Activated CD4-positive, CD25-positive, alpha-beta regulatory T cell treated with anti-CD3 and anti-CD28 coated beads, Interleukin-2, amount 50 U/mL, for 72 hours (primary cell): ENCODE measurements at places on chromosomes 2 and 18.

GRCh38 chr18:9916808-9917207, 3.0 kb downstream of the VAPA start:
- DNase-seq = no peak

- no peak for DNase-seq
Measured at GRCh38 chr18:61694236-61694635, 198.6 kb downstream of the RNF152 start.

DNA sequence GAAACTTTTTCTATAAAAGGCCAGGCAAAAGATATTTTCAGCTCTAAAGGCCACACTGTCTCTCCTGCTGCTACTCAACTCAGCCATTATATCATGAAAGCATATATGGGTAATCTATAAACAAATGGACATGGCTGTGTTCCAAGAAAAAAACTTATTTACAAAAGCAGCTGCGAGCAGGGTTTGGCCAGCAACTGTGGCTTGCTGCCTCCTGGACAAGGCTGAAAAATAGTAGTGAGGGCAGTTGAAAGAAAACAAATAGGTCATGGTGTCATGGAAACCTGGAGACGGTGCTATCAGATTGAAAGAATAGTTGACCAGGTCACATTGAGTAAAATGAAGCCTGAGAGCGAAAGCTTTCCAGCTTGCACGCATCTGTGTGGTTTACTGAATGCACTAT, 89.2 kb upstream of the LRATD1 start:
- DNase-seq = no peak

DNA sequence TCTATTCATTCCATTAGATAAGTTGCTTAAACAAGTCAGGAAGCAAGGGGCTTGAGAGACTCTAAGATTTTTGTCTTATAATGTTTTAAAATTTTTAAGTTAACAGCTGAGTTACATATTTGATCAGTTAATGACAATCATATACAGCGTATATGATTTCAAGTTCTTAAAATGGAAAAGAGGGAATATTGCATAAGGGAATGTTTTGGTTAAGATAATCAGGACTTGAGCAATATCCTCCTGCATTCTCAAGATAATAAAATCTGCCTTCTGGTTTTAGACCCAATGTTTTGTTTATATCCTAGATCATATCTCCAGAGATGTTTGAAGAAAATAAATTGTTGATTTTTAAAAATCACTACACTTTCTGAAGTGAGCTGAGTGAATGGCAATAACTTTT, 13.4 kb upstream of the DYNC1I2 start:
- no peak for DNase-seq

GRCh38 chr2:171822525-171823322, 71.3 kb downstream of the SLC25A12 start:
- DNase-seq = no peak

GRCh38 chr2:190407662-190408537, at the start of gene MFSD6:
Gene MFSD6 (plus strand): TSS chr2:190408355. CDS start chr2:190436030, 27,675 bp downstream.
- peak; percentile 73 for DNase-seq

DNA sequence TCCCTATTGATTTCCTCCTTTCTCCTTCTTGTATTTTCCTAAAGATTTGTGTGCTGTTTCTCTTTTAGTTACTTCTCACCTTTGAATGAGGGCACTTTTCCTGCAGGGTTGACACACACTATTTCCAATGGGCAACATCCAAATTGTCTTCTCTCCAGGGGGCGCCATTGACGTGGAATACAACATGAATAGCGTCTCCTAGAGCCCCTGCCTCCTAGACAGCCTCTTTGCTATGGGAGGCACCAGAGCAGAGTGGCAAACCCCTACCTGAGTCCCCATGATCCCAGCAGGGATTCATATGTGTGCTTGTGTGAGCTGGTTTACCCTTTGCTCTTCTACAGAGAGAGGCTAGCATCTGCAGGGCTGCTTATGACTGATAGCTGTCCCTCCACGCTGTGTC, 61.3 kb upstream of the ITSN2 start:
- DNase-seq = peak; percentile 42

GRCh38 chr2:219401606-219402005, 13.9 kb upstream of the DNPEP start:
- DNase-seq = no peak

GRCh38 chr2:217832115-217832514, 170.7 kb downstream of the TNS1 start:
- no peak for DNase-seq

GRCh38 chr2:100767224-100767653, 52.7 kb upstream of the NPAS2 start:
- no peak for DNase-seq

- DNase-seq = no peak
Measured at GRCh38 chr2:28670856-28671255, 80.8 kb upstream of the PPP1CB start.

DNA sequence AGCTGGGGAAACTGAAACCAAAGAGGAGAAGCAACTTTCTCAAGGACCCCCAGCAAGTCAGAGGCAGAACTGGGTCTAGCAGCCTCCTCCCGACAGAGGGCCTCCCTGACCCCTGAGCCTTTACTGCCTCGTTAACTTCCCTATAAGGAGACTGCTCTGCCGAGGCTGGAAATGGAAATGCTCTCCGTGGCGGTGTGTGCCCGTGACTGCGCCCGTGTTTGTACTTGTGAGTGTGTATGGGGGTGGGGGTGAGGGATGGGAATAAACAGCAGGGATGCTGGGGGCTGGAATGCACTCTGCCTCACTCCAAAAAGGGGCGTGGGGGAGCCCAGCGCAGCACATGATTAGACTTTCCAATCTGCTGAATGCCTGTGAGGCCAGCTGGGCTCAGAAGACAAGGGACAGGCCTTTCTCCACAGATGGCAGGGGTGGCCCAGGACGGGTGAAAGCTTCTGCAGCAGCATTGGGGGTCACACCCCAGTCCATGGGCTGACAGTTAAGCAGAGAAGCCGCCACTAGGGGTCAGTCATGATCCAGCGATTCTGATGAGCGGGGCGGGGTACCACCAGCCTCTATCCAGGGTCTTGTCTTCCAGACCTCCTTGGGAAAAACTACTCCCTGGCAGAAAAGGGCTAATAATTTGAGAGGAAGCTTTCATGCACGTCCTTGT, 26.8 kb downstream of the MPHOSPH10 start:
- DNase-seq = peak; percentile 63

DNA sequence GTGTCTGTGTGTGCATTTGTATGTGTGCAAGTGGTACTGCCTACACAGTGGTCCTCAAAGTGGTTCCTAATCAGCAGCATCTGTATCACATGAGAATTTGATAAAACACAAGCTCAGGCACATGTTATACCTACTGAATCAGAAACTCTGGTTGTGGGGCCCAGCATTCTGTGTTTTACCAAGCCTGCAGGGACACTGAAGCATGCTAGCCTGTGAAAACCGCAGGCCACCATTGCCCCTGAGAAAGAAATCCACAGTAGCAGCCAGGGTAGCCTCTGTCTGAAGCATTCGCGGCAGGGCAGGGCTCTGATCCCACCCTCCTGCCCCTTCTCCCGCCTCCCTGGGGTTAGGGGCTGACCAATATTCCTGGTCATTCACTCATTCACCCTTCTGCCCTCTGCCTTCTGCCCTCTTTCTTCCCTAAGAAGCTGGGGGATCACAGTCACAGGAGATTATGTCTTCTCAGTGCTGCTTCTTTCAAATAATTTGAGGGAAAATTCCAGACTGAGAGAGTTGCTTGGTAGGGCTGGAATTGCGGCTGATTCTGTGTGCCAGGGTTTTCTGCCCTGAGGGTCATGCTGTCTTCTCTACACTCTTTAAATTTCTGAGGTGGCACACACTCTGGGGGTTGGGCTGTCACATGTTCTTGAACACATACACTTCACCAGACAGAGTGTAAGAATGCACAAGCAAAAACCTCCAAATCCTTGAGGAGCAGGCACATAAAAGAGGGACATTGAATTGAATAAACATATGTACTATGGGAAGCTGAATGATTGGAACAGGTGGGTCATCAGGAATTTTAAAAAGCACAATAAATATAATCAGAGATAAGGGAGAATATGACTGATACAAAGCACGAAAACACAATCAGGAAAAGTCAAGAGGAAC, 126.6 kb upstream of the SEC11C start:
- no peak for DNase-seq

GRCh38 chr2:113851640-113852039, 38.2 kb upstream of the ACTR3 start:
- no peak for DNase-seq

- DNase-seq = no peak
Measured at GRCh38 chr2:206520450-206520849, 77.1 kb downstream of the ADAM23 start.

GRCh38 chr2:100427627-100428258, 10.3 kb upstream of the CHST10 start:
- peak; percentile 52 for DNase-seq

DNA sequence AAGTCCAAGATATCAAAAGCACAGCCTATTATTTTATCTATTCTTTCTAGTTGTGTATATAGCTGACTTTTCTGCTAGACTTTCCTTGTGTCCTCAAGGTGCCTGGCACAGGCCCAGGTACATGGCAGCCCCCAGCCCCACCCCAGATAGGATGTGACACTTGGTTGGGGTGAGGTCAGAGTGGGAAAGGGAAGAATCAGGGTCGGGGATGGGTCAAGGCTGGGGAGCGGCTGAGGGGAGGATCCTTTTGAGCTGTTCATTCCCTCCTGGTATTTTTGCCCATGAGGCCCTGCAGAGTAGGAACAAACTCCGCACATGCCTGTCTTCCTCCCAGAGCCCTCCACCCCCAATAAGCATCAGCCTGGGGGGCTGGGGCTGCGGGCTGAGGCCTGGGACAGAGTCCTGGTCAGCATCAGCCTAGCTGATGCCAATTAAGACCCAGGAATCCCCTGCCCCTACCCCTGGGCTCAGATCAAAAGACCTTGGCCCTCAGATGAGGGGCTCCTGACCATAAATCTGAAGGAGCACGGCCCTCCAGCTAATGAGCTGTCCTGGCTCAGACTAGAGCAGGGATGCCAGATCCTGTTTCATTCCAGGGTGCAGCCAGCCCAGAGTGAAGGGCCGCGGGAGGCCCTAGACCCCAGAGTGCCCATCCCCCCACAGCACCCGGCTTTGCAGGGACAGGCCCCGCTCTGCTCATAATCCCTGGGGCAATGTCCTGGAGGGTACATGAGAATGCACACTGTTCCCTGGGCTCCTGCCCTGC, 85.3 kb downstream of the SDC1 start:
- DNase-seq = no peak

DNA sequence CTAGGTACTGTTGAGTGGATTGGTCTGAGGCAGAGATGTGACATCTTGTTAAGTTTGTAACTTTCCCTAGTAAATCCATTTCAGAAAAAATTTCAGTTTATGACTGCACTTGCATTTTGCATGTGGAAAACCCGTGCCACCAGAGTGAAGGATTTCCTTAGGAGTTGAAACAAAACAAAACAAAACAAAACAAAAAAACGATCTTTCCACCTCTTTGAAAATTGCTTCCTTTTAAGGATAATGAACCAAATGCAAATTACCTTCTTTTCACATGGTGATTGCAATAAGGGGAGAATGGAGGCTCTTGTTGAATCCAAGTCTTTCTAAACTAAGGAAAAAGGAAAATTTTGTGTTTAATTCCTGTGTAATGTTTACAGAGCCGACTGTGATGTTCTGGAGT, 43.2 kb downstream of the PHLPP1 start:
- no peak for DNase-seq

DNA sequence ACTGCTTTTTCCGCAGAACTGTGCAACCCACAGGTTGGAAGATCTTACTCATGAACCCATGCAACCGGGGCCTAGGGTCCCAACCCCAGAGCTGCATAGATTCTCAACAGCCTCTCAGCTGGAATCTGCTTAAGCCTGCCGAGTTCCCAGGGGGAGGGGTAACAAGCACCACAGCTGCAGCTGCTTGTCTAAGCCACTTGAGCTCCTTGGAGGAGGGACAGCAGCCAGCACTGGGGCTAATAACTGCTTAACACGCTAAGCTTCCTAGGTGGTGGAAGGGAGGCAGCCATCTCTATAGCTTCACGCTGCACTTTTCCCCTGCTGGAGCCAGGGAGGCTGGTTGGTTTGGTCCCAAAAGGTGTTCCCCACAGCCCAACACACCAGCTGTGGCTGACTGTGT, 311.6 kb downstream of the DSC3 start:
- DNase-seq = no peak

- DNase-seq = no peak
Measured at GRCh38 chr18:13592246-13592645, 134.1 kb downstream of the FAM210A start.

- peak; percentile 75 for DNase-seq
Measured at GRCh38 chr2:96554293-96555145, 18.0 kb downstream of the ARID5A start.

GRCh38 chr2:180328795-180329422, 321.8 kb upstream of the CWC22 start:
- DNase-seq = no peak

- DNase-seq = no peak
Measured at GRCh38 chr2:204104811-204105210, 168.2 kb downstream of the ICOS start.

DNA sequence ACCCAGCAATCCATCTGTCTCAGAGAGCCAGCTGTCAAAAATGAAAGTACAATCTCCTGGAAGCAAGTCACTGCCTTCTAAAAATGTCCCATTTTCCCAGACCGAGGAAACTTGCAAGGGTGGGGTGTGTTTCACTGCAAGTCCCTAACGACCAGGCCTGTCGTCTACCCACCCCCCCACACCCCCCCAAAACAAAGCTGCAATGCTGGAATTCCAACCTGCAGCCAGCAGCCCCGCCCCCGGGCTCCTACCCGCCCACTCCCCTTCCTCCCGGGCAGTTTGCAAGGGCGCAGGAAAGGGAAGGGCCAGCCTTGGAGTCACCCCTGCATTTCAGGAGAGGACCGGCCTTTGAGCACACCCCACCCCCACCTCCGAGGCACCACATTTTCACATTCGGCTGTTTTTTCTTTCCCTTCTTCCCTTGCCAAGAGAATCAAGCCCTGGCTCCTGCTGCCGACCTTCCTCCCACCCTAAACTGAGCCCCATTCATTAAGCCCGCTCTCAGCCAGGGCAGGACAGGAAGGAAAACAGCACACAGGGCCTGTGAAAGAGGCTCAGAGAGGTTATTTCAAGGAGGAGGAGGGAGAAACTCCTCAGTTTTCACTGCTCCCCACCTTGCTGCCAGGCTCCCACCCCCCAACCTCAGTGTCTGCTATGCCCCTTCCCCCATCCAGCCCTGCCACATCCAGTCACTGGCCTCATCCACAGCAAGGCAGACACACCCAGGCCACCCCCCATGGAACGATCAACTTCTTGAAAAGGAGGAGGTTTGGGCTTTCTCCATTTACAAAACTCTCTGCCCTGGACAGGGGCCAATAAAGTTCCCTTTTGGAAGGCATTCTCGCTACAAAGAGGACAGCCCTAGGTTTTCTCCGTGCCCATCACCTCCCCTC, 11.3 kb downstream of the SMAD7 start:
- no peak for DNase-seq

GRCh38 chr2:71934595-71935261, 212.9 kb downstream of the CYP26B1 start:
- DNase-seq = no peak

- DNase-seq = no peak
Measured at GRCh38 chr2:71482055-71482454, 28.7 kb downstream of the DYSF start.

GRCh38 chr2:152336854-152337510, 2.0 kb downstream of the FMNL2 start:
- no peak for DNase-seq

GRCh38 chr2:112162956-112163355, 24.8 kb downstream of the FBLN7 start:
- DNase-seq = no peak

- no peak for DNase-seq
Measured at GRCh38 chr2:128589681-128590080, 271.0 kb upstream of the HS6ST1 start.

GRCh38 chr2:223247136-223247535, 195.1 kb downstream of the KCNE4 start:
- no peak for DNase-seq
